Fibroblast of the conjunctiva (primary cell): ENCODE measurements at places on chromosomes 1 and 21.

GRCh38 chr21:45596704-45597318 is 46.7 kb upstream of the PCBP3 start:
- DNase-seq: no peak

DNA sequence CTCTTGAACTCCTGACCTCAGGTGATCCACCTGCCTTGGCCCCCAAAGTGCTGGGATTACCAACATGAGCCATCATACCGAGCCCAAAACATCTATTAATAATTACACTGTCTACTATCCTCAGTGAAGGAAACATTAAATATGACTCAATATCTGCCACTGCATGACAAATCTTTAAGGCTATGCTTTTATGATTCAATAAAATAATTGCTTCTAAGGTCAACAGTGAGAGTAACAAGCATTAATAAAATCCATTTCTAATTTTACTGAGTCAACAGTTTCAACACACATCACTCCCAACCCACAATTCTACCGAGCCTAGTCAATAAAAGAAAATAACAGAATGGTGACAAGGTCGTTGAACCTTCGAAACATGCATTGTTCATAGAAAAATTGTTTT is 125.5 kb upstream of the CHRM3 start:
- DNase-seq: no peak

GRCh38 chr21:25887646-25888306 is 153.0 kb downstream of the GABPA start:
- no peak for DNase-seq

- no peak for DNase-seq
These were observed 47.0 kb upstream of the SDC3 start for GRCh38 chr1:30955448-30956015.

- DNase-seq: no peak
These were observed 9.5 kb upstream of the CLIC4 start for GRCh38 chr1:24735509-24736375.

GRCh38 chr1:229148743-229149142 is 122.2 kb upstream of the RAB4A start:
- DNase-seq: no peak

- DNase-seq: no peak
These were observed 21.6 kb upstream of the RGL1 start for GRCh38 chr1:183783342-183783741.

- DNase-seq: no peak
These were observed 116.1 kb upstream of the DPT start for GRCh38 chr1:168845140-168845539.

DNA sequence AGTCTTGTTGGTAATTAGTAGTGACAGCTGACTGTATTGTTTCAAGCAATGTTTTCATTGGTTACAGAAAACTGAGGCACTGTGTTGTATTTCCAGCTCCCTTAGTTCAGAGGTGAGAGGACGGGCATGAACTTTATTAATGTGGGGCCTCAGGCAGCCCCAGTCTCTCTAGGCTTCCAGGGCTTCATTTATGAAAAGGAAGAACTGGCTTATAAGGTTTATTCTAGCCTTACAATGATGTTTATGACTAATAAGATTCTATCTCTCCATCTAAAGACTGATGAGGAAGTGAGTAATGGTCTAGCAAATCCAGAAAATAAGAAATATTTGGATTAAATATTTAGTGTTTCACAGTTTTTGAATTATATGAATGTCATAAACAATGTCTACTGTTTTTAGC is 41.5 kb downstream of the CBS start:
- no peak for DNase-seq

DNA sequence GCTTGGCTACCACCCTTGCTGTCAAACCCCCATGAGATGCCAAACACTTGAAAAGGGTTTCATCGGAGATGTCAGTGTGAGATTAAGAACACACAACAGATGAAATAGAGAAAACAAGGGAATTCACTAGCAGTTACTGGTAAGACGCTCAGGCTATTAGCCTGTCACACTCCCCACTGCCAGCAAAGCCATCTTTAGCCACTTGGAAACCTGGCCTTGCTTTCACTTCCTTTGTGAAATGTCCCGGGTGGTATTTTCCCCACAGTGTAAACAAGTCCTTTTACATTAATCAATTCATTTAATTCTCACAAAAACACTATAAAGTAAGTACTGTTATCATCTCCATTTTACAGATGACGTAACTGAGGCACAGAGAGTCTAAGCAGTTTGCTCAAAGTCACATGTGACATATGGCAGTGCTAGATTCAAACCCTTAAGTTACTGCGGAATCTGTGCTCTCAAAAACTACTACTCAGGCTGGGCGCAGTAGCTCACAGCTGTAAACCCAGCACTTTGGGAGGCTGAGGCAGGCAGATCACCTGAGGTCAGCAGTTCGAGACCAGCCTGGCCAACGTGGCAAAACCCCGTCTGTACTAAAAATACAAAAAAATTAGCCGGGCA is 32.7 kb upstream of the KHDRBS1 start:
- DNase-seq: no peak

- no peak for DNase-seq
These were observed 12.1 kb upstream of the CDK11B start for GRCh38 chr1:1670866-1671265.

DNA sequence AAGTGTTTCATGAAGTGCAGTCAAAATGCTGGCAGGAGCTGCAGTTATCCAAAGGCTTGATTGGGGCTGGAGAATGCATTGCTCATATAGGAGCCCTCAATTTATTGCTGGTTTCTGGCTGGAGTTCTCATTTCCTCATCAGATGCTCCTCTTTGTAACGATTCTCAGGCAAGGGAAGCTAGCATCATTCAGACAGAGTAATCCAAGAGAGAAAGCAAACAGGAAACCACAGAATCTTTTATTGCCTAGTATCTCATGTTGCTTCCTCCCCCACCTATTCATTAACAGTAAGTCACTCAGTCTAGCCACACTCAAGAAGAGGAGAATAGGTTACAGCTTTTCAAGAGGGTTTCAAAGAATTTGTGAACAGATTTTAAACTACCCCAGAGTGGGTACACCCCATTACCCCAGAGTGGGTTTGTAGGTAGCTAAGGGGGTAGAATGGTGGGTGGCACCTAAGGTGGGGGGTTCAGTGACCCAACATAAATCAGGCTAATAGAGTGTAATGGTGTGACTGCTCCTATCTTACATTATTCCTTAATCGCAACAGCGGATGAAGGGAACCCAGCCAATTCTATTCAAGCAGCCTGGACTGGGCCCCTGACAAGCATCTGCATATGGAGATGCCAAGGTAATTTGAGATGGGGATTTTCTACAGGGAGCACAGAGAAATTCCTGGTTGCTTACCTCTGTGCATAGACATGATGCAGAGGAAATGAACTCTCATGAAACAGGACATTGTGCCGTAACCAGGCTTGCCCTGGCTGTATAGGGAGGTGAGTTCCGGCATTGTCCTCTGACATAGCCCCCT is 67.1 kb downstream of the KCNJ15 start:
- no peak for DNase-seq

- DNase-seq: no peak
These were observed 18.0 kb downstream of the PCP4 start for GRCh38 chr21:39885119-39885848.

DNA sequence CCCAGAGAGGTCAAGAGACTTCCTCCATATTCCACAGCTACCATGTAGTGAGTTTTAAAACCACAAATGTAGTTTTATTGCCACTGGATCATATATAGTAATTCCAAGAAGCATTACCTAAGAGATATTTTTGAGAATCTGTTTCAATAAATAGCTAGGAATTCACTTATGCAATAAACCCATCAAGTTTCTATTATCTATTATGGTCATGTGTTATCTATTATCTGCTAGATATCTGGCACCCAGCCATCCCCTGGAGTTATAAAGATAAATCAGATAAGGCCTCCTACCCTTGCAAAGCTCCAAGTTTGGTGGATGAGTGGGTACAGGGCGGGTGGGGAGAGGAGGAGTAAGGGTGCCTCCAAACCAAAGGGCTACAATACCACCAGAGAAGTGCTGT is 10.3 kb upstream of the VWA5B1 start:
- DNase-seq: no peak

- DNase-seq: no peak
These were observed 95.9 kb downstream of the LMO4 start for GRCh38 chr1:87424541-87424940.

DNA sequence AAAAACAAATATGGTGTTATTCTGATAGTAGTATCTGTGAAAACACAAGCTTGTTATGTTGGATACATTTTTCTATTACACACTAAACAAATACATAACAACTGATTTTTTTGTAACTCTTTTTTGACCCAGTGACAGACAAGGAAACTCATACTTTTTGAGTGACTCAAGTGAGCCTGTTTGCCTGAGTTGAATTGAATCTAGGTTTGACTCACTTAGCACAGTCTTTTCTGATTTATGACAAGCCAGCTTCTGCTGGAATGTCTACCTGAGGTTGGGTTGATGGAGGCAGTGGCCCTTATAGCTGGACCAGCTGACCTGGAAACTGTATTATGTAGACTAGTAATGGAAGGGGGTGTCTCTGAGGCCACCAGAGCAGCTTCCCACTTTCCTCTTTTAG is 4.2 kb upstream of the CLCA4 start:
- DNase-seq: no peak

GRCh38 chr1:163069655-163070277 is 605 bp downstream of the RGS4 start:
- no peak for DNase-seq

- DNase-seq: no peak
These were observed 19.3 kb upstream of the LBR start for GRCh38 chr1:225446981-225447615.

- no peak for DNase-seq
These were observed 33.0 kb upstream of the GJB5 start for GRCh38 chr1:34721646-34722355.

GRCh38 chr21:44585892-44586291 is 5.5 kb upstream of the KRTAP10-5 start:
- no peak for DNase-seq

- DNase-seq: no peak
These were observed 25.2 kb upstream of the PRDX6 start for GRCh38 chr1:173451981-173452380.

DNA sequence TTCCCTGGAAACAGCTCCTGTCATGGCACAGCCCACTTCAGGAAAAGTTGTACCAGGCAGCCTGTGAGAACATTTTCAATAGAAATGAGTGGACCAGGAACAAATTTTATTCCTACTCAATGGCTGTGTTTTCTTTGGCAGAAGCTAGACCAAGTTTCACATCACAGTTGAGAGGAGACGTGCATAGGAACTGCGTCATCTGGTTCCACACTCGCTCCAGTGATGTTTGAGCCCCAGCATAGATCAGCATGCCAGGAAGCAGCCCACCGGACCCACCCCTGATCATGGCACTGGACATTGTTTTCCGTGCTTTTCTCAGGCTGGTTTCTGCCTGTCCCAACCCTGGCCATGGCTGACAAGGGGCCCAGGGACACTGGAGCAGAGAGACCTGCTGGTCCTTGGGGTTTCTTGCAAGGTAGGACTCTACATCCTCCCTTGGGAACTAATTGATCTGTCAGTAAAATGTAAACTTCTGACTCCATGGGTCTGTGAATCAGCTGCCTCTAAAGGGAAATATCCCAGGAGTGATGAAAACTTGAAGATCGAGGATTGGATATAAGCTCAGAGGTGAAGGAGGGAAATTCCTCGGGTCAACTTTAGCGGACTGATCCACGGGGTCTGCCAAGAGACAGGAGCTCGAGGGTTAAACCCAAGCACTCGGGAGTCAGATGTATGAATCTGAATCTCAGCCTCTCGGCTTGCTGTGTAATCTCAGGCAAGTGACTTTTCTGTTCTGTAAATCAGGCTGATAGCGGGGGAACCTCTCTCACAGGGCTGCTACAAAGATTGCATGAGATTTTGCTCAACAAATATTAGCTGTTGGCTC is 35.7 kb downstream of the NEK2 start:
- peak; percentile 85 for DNase-seq

DNA sequence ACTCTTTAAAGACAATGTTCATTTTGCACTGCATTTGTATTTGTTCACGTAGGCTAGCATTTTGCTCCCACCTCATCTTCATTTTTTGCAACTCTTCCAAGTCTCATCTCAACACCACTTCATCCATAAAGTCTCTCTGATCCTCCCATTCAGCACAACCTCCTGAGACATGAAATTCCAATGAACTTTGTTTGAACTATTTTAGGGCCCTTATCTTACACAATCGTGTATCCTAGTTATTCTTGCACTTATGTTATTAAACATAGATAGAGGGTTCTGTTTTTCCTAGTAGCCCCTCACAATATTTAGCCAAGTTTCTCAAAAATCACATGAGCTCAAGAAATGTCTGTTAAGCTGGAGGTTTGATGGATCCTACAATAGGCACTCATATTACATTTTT is 500.5 kb upstream of the ADAMTS5 start:
- no peak for DNase-seq

GRCh38 chr1:8629241-8630091 is 188.0 kb downstream of the RERE start:
- DNase-seq: no peak

DNA sequence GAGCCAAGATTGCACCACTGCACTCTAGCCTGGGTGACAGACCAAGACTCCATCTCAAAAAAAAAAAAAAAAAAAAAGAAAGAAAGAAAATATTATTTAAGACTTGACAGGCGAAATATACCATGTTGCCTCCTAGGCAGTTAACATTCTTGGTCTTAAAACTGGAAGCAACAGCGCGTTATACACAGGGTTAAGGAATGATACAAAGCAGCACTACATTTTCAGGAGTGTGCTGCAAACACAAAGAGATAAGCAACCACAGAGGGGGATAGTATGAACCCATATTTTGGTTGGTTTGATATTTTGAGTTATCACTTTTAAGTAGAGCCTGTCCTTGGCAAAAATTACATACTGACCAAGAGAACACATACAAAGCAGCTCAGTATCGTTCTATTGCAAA is 25.1 kb downstream of the USP24 start:
- DNase-seq: no peak

DNA sequence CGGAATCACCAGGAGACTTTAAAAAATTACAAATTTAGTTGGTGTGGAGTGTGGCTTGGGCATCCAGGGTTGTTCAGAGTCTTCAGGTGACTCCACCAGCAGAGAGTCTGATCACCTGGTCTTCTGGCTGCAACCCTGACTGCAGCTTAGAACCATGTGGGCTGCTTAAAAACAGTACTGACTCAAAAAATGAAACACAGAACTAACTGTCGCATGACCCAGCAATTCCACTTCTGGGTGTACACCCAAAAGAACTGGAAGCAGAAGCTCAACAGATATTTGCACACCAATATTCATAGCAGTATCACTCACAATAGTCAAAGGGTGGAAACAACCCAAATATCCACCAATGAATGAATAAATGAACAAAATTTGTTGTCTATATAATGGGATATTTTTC is 17.3 kb downstream of the TLR5 start:
- DNase-seq: no peak
